Ureter (tissue), 1 donor: ENCODE measurements at places on chromosomes 5 and 9. TPM values are rescaled to one million over a fixed set of nuclear protein-coding genes. Genes with fewer than 3 reads are reported as not detected.

The PCDHGC3 gene
- 52.6 TPM for total RNA-seq

The CTXN3 gene
- not detected for total RNA-seq

The PRXL2C gene
- 14.0 TPM for total RNA-seq

GRCh38 chr5:140560227-140560626, 3.0 kb upstream of the SRA1 start:
- no peak for DNase-seq

- DNase-seq: no peak
Measured at GRCh38 chr9:105405514-105406131, 42.2 kb upstream of the FSD1L start.

GRCh38 chr9:95460518-95461164, 56.1 kb downstream of the PTCH1 start:
- no peak for DNase-seq

GRCh38 chr9:127935765-127936221, 1.9 kb downstream of the DPM2 start:
- no peak for DNase-seq

GRCh38 chr5:174251305-174252000, 205.9 kb downstream of the NSG2 start:
- no peak for DNase-seq
